ENCODE measurements at places on chromosomes 4 and X.

- DNase-seq, result no peak
Measured at GRCh38 chrX:116526010-116526409, 63.2 kb upstream of the CT83 start.

- no peak for DNase-seq
Measured at GRCh38 chr4:154367659-154368058, 123.9 kb downstream of the DCHS2 start.

- no peak for DNase-seq
Measured at GRCh38 chrX:66015900-66016689, 23.8 kb downstream of the VSIG4 start.

DNA sequence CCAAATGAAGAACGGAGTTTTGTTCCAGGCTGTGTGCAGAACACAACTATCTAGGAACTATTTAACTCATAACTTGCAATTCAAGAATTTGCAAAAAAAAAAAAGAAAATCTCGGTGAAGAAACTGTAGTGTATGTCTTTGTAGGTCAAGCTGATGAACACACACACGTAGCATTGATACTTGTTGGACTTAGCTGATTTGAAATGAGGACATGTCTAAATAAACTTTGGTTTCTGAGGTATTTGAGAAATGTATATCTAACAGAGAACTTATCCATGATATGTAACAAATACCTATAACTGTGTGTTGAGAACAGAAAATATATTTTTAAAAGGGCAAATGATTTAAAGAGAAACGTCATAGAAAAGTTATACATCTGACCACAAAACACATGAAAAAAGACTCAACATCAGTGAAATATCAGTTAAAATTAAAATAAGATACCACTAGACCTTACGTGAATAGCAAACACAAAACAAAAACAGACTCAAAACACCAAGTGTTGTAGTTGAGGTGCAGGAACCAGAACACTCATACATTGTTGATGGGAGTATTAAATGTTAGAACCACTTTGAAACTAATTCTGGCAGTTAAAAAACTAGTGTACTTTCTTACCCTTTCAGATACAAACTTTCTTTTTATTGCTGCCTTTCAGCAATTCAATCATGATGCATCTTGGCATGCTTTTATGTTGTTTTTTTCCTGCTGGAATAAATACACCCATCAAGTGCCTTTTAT is 1535.8 kb upstream of the PCDH10 start:
- DNase-seq, result no peak

- no peak for DNase-seq
Measured at GRCh38 chr4:38803833-38804653, 548 bp downstream of the TLR1 start.

DNA sequence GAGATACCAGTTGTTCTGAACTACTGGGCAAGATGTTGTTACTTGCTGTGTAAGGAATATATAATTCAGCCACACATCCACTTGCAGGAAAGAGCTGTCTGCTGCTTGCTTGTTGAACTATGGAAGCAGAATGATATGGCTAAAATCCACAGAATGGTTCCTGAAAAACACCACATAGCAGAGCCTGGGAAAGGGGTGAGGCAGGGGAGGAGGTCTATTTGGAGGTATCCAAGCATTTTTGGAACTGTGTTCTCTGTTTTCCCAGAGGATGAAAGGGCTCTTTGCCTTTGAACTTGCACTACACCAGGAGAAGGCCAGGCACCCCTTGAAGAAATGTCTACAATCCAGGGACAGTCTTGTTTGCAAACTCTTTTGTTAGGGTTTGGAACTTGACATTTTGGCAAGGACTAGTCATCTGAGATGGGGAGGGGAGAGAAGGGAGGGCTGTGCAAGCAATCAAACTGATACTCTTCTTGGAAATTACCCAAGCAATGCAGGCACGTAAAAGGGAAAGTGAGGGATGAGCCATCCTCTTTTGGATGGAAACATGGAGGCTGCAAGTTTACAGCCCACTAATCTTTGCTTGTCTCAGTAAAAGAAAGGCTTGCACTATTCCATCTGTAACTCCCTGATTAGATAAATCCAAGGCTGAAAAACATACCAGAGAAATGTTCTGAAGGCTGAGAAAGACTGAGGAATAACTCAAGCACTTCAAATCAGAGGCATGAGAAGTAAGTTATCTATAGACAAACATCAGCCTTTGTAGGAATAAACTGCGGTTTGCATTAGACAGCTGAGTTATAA is 141.0 kb downstream of the TSPAN5 start:
- no peak for DNase-seq
